ENCODE measurements at places on chromosomes 13 and 19.

DNA sequence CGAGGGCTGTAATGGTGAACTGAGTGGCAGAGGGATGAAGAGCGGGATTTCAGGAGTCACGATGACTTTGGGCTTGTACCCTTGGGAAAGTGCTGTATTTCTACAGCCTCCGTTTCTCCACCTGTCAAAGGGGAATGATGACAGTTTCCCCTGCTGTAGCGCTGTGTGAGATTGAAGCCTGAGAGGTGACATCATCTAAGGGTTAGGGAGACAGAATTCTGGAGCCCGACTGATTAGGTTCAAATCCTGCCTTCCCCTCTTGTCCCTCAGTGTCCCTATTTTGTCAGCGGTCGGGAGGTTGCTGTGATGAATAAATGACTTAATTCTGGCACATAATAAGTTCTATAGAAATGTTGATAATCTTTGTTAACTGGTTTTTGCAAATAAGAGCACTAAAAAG lies 693 bp downstream of the MRPL4 start:
- no peak for DNase-seq

GRCh38 chr19:13151605-13152355 lies 1.6 kb downstream of the IER2 start:
- DNase-seq, result peak; percentile 99

DNA sequence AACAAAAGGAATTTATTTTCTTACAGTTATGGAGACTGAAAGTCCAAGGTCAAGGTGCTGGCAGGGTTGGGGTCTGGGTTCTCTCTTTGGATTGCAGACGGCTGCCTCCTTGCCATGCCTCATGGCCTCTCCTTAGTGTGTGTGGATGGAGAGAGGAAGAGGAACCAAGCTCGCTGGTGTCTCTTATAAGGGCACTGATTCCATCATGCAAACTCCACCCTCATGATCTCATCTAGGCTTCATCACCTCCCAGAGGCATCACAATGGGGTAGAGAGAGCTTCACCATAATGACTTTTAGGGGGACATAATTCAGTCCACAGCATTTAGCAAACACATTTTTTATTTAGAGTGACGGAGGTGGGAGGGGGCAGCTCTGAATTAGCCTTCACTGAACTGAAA lies 104.9 kb upstream of the ABCC4 start:
- DNase-seq, result no peak

GRCh38 chr13:55538424-55538823 lies 1602.3 kb upstream of the PRR20A start:
- DNase-seq, result no peak

GRCh38 chr13:95083758-95084157 lies 217.5 kb downstream of the ABCC4 start:
- DNase-seq, result no peak

GRCh38 chr19:1069009-1069779 lies 2.2 kb downstream of the ARHGAP45 start:
- DNase-seq, result no peak

DNA sequence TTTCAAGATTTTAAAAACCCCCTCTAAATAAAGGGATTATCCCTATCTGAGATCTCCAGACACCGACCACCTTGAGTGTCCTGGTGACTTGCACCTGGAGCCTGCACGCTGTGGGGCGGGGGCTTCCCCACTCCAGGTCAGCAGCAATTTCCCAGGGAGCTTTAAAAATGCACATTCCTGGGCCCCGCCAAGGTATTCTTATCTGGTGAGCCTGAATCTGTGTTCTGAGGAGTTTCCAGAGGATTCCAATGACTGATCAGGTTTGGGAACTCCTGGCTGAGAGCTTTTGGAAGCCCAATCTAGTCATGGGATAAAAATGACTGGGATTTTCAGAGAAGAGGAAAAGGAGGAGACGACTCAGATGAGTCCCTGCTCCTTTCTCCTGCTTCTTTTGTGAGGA lies 66.1 kb downstream of the FGF9 start:
- DNase-seq, result no peak

DNA sequence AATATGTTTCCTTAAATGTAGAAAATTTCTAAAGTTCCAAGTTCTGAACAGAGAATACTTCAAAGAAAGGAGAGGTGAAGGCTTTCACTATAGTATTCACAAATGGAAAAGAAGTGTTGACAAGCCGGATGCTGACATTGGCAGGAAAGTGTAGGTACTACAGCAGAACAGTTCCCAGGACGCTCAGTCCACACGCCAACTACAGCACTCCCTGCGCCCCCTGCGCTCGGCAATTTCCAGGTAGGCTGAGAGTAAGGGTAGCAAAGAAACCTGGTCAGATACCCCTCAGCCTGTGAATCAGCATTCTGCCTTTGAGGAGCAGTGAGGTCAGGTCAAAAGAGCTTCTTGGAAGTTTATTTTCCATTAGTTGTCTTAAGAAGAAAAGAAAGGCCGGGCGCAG lies 115.3 kb downstream of the NALCN start:
- DNase-seq, result no peak

DNA sequence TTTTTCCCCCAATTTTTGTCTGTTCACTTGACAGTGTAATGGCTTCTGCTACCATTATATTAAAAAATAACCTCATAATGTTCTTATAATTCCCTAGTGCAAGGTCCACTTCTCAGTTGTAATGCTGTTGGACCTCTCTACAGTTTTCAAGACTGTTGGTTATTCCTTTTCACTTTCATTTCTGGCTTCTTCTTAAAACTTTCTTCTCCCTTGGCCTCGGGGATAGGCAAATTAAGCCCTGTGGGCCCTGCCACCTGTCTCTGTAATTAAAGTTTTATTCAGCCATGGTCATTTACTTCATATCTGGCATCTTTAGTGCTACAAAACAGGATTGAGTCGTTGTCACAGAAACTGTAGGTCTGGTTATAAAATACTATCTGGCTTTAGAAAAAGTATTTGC lies 313.5 kb downstream of the KLF12 start:
- DNase-seq, result no peak

DNA sequence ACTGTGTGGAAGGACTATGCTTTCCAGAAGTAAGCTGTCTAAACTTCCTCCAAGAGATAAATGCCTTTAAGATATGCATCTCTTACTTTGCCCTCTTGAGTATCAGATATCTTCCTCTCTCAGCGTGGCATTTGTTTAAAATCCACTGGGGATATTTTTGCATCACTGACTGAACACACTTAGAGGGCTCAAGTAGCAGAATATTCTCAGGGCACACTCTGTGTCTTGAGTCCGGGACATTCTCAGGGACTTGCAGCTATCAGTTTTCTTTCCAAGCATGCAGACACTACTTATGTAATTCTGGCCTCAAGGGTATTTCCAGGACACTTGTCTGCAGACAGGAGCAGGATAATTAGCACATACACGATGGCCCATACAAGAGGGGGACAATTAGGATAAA lies 84.7 kb downstream of the ERCC5 start:
- DNase-seq, result no peak

- no peak for DNase-seq
Measured at GRCh38 chr13:110863685-110864084, 51.2 kb downstream of the ANKRD10 start.

GRCh38 chr13:60448907-60449510 lies 52.0 kb downstream of the TDRD3 start:
- no peak for DNase-seq

DNA sequence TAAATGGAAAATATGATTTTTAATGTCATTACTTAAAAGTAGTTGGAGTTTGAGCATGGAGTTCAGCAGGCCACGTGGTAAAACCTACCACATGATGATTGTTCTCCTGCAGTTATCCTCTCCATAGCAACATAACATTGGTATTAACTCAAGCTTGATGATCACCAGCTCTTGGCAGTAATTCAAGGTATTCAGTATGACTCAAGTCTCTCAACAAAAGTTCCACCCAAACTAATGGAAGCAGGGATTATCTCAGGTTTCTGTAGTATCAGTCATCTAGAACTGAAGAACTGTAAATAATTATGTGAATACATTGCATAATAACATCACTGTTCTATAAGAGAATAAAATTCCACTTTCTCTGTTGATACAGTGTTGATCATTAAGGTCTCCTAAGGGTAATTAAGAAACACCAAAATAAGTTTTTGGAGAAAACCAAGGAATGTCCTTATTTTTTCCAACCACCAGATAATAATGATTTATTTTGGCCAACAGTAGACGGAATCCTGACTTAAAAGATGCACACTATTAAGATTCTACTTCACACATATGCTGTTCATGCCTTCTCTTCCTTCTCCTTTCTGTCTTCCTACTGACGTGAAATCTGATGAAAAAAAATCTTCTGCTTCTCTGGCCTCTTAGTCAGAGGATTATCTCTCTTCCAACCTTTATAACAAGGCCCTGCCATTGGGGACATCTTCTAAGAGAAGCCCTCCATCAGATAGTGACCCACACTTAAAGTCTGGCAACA lies 1092.3 kb downstream of the EFNB2 start:
- no peak for DNase-seq

DNA sequence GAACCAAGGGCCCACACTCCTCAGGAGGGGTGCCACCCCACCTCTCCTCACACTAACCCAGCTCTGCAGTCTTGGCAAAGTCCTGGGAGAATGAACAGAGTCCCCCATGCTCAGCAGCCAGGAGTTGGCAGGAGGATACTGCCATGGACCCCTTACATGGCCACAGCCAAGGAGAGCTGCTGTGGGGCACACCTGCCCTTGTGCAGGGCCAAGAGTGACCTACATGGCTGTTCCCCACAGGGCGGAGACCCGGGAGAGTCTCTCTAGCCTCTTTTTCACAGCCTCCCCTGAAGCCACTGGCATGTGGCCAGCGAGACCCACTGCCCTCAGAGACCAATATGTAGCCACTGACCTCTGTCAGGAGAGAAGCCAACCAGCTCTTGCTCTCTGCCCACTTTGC lies 45.9 kb upstream of the VSTM2B start:
- no peak for DNase-seq

GRCh38 chr13:99911069-99911964 lies 60.2 kb downstream of the ZIC5 start:
- DNase-seq, result no peak

DNA sequence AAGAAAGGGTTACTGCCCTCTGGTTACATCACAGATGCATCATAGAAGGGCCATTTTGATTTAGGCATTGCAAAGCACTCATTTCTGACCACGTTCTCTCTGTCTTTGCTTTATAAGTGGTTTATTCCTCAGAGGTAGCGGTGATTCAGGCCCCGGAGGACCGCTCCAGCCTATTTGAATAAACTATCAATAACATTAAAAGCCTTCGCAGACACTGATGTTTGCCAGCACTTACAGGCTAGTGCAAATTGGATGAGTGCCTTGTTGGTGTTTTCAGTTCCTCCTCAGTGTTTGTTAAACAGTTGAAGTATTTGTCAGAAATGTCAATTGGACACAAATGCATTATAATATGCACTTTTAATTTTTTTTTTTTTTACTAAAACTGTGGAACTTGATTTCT lies 120.2 kb downstream of the RXFP2 start:
- DNase-seq, result no peak

DNA sequence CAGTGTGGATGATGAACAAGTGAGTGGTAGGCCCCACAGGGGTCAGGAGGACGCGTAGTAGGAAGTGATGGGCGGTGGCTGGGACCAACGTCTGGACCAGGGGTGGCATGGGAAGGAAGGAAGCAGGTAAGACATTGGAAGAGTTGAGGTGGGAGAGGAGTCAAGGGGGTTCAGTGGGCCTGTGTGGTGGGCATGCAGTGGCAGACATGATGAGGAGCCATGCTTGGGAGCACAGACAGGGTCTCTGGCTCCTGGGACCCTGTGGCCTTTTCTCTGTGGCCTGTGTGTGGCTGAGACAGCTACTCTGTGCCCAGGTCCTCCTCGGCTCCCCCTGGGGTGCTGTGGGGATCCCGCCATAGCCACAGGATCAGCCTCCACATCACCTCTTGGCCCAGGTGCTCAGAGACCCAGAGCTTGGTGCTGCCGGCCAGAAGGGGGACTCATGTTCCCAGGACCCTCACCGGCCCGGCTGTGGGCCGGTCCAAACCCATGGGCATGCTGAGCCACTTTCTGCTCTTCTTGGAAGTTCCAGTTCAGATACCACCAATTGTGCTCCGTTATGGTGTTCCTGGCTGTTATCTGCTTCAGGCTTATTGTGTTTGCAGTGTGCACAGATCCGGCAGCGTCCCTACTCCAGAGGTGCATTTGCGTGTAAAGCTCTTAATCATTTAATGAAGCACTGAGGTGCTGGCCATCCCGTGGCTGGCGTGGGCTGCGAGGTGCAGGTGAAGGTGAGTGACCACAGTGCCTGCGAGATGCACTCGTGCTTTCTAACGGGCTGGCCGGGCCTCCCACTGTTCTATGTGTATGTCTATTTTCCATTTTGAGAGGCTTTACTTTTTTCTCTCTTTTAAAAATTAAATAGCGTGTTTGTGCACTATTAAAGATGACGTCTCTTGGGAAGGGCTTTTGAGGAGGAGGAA lies 147.9 kb downstream of the TEX29 start:
- peak; percentile 36 for DNase-seq

DNA sequence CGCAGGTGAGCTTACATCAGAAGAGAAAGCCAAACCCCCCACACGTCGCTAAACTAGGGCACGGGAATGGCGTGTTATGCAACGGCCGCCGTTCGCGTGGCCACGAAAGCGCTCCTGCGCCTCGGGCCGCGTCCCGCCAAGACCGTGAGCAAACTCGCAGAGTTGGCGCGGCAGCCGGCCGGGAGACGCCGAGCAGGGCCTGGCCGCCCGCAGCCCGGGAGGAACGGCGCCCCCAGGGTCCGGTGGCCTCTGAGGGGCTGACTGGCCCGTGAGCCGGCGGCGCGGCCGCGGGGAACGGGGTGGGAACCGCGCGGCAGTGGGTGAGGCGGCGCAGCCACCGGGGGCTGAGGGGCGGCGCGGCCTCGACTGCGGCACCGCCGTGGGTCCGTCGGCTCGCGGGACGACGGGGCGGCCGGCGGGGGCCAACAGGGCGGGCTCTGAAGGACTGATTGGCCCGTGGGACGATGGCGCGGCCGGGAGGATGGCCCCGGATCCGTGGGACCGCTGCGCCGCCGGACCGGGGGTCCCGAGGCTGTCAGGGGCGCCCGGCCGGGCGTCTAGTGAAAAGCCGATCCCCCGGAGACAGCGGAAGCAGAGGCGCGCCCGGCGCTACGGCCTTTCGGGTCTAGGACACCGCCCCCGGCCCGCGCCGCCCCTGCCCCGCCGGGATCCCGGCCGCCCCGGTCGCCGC lies 903 bp downstream of the LATS2 start:
- DNase-seq, result no peak

GRCh38 chr13:55816976-55817601 lies 1323.6 kb upstream of the PRR20A start:
- DNase-seq, result no peak

DNA sequence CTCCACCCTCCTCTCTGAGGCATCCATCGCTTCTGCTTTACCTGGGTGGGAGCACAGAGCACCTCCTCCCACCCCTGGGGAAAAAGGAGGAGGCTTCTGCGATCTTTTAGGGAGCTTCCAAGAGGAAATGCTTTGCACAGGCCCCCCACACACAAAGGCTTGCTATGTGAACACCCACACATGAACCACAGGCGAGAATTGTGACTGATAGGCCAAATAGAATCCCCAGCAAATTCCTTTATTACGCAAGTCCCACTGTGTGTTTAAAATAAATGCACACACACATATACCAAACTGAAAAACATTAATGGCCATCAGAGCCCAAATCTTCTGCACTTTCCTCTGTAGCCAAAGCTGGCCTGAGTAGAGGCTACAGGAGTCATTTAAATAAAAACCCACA lies 50.6 kb downstream of the HSPH1 start:
- DNase-seq, result no peak

- no peak for DNase-seq
Measured at GRCh38 chr19:44644402-44645016, 799 bp downstream of the PVR start.

GRCh38 chr19:29966588-29967249 lies 24.7 kb downstream of the URI1 start:
- no peak for DNase-seq

- DNase-seq, result no peak
Measured at GRCh38 chr19:37243206-37243632, 25.2 kb downstream of the ZNF383 start.
